ENCODE measurements at places on chromosomes 1 and 21. TPM values are rescaled to one million over a fixed set of nuclear protein-coding genes. Genes with fewer than 3 reads are reported as not detected.

AIM2 gene
- total RNA-seq = 0.74 TPM

MIXL1 gene
- total RNA-seq = not detected

TP53BP2 gene
- total RNA-seq = 26.9 TPM

KPRP gene
- not detected for total RNA-seq

ADAM30 gene
- not detected for total RNA-seq

FRRS1 gene
- 6.0 TPM for total RNA-seq

PDPN gene
- total RNA-seq = 66.3 TPM

HHIPL2 gene
- total RNA-seq = not detected

PM20D1 gene
- 0.29 TPM for total RNA-seq

RAP1GAP gene
- 0.26 TPM for total RNA-seq

ACTL8 gene
- total RNA-seq = not detected

OR2T33 gene
- total RNA-seq = not detected

OR10J1 gene
- not detected for total RNA-seq

LRRC7 gene
- 0.03 TPM for total RNA-seq

AIRE gene
- not detected for total RNA-seq

Data from mesenteric fat pad (tissue), 1 donor.